ENCODE measurements at places on chromosomes 7 and 10. TPM values are rescaled to one million over a fixed set of nuclear protein-coding genes. Genes with fewer than 3 reads are reported as not detected.

GRCh38 chr10:12872577-12872976 is 128.9 kb downstream of the CCDC3 start:
- no peak for DNase-seq

- DNase-seq: peak; percentile 89
These were observed 28.5 kb upstream of the DPYSL4 start for GRCh38 chr10:132158122-132158741.

GRCh38 chr7:17304926-17305325 is 6.5 kb downstream of the AHR start:
- peak; percentile 64 for DNase-seq

PLEKHA1 gene
- total RNA-seq: 3.5 TPM

DNA sequence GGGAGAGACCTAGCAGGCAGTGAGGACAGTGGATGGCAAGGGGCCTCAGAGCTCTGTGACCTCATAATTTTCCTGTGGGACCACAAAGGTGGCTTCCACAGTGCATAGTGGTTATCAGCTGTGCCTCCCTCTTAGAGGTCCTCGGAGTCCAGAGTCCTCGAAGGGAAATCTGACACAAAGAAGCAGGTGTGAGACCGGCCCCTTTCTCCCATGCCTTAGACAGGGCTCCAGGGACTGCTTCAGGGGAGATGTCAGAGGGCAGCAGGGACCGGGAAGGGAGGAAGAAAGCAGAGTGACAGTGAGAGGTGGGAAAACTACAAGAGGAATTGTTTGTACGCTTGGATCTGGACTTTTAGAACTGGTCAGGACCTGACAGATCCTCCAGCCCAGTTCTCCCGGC is 66.3 kb downstream of the BAMBI start:
- DNase-seq: no peak

SORCS1 gene
- total RNA-seq: not detected

- no peak for DNase-seq
These were observed 281.4 kb upstream of the MKLN1 start for GRCh38 chr7:131046246-131046645.
